HFFc6 (cell line): ENCODE measurements at places on chromosomes 16 and 17. TPM values are rescaled to one million over a fixed set of nuclear protein-coding genes. Genes with fewer than 3 reads are reported as not detected.

The CDK10 gene
- total RNA-seq: 48.2 and 50.1 TPM in 2 replicates

The EME1 gene
- 2.3 to 7.5 TPM (median 6.7 TPM) in 3 replicates for total RNA-seq

The KRTAP4-6 gene
- total RNA-seq: not detected in 3 replicates

The MAP2K3 gene
- total RNA-seq: 186 to 221 TPM (median 197 TPM) in 3 replicates

The FBXW10B gene
- total RNA-seq: 0.18 to 0.63 TPM in 2 of 3 replicates, not detected in the other

The ITGAD gene
- total RNA-seq: not detected in 2 replicates

The CMTM4 gene
- total RNA-seq: 17.3 to 21.4 TPM (median 19.9 TPM) in 3 replicates

The TMC7 gene
- total RNA-seq: 0.24 to 0.84 TPM (median 0.35 TPM) in 3 replicates

The RNF213 gene
- total RNA-seq: 42.4 to 50.2 TPM (median 46.9 TPM) in 3 replicates

The OTOA gene
- 0.17 TPM in 1 of 3 replicates, not detected in the others for total RNA-seq

The VWA3A gene
- not detected in 3 replicates for total RNA-seq
